ENCODE measurements at places on chromosomes 11 and 22.

GRCh38 chr22:19019029-19019678, 83.1 kb upstream of the PRODH start:
- DNase-seq, result no peak

GRCh38 chr11:73413256-73413655, 37.1 kb downstream of the RELT start:
- no peak for DNase-seq

- DNase-seq, result no peak
These were observed 19.7 kb downstream of the MYO7A start for GRCh38 chr11:77147668-77148321.

GRCh38 chr11:65412271-65413076, 10.1 kb upstream of the NEAT1 start:
- no peak for DNase-seq

DNA sequence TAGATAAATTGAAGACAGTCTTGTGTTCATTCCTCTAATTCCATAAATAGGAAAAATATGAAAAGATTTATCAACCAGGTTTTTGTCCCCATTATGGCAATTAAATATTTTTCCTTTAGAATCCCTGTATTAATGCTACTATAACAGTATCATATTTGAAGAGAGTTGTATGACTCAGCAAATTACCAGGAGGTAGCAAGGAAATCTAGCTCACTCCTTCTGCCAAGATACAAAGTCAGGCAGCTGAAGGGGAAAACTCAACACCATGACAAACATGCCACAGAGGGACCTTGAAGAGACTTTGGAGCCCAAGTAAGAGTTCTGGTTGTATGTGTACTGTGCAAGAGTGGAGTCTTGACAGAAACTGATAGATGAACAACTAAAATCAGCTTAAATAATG, 143.3 kb downstream of the GUCY1A2 start:
- no peak for DNase-seq

- no peak for DNase-seq
These were observed 342 bp downstream of the EFCAB6 start for GRCh38 chr22:43811777-43812148.

DNA sequence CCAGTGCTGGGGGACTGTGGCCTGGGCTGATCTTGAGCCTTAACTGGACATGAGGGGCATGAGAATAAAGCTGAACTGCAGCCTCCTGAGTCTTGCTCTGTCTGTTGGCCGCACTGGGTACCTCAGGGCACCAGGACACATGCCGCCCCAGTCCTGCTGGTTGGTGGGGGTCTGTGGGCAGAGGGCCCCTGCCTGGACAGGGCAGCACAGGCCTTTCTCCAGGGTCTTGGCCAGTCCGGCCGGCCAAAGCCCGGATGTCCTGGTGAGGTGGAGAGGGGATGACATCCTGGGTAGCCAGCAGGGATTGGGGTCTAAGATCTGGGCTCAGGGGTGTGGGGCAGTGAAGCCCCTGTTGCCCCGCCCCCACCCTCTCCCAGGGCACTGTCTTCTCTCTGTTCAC, 1.5 kb upstream of the RPS6KA4 start:
- DNase-seq, result no peak

DNA sequence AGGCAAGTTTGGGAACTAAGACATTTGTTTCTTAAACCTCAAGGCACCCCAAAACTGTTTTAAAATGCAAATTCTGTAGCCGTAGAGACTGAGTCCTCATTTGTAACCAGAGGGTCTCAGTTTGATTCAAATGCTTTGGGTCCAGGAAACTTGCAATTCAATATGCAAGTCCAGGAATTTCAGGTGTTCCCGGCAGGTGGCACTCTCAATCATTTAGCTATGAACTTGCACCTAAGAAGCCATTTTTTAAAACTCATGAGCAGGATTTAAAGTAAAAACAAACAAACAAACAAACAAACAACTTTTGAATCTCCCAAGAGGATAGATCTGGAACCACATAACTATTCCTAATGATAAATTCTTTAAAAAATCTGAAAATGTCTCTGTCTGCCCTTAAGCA, 8.7 kb upstream of the ABTB2 start:
- no peak for DNase-seq

DNA sequence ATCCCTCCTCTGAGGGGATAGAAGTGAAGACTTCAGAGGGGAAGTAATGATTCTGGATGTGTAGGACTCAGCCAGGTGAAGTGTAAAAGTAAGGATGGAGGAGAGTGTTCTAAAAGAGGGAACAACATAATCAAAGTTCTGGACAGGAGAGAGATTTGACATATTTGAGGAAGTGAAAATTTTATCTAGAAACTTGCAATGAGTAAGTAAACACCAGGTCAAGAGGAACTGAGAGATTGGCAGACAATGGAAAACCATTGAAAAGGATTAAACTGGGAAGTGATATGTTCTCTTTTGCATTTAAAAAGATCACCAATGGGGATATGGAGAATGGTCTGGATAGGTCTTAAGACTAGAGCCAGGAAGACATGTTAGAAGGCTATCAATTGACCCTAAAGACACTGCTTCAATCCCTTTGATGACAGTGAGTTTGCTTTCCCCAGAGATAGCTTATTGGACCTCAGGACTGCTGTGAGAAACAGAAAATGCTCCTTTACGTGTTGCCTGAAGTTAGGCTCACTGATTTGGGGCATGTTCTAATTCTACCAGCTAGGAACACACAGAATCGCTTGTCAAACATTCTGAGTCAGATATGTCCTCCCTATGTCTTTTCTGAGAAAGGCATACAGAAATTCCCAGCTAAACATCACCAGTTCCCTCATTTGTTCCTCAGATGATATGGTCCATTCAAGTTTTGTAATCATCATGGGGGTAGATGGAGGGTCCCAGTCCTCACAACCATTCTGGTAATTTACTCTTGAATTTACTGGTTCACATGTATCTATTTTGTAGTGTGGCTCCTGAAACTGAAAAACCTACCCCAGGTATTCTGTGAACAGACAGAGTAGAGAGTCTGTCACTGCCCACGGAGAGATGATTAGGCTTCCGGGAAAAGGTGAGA, 144.9 kb downstream of the MAML2 start:
- DNase-seq, result no peak

GRCh38 chr11:18468059-18468458, 12.4 kb downstream of the LDHAL6A start:
- no peak for DNase-seq

- DNase-seq, result peak; percentile 97
These were observed at the start of gene SELENOM for GRCh38 chr22:31107178-31107893. SELENOM (minus strand) TSS chr22:31107568; CDS start chr22:31107505, 63 bp downstream.

- no peak for DNase-seq
These were observed 5.4 kb upstream of the RANBP1 start for GRCh38 chr22:20110359-20110985.

- no peak for DNase-seq
These were observed 55.2 kb downstream of the KDM2A start for GRCh38 chr11:67174311-67174710.

Data from AG09319 (cell line).